ENCODE measurements at places on chromosomes 1 and 21.

DNA sequence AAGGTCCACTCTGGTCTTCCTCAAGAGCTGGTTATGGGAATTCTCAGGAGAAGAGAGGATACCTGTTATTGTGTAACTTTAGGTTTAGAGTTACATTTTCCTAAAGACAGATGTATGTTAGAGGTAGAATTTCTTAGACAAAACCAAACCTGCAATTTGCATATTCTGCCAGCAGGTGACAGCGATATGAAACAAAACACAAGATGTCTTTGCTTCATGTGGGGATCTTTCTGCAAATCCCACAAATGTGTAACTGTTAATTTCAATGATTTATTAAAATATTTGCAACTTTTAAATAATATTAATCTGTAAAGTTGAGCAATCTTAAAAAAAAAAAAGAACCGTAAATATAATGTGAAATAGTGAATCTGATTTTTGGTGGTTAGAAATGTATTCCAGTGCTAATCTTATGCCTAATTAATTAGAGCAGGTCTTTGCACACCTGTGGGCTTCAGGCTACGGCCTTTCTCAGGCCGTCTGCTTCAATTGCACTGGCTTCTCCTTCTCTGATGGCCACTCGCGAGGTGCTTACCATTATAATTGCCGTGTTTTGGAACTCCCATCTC is 33.4 kb downstream of the FAM78B start:
- peak; percentile 37 for DNase-seq

- peak; percentile 5 for DNase-seq
Observed at GRCh38 chr1:82517586-82517985, 716.9 kb downstream of the ADGRL2 start.

DNA sequence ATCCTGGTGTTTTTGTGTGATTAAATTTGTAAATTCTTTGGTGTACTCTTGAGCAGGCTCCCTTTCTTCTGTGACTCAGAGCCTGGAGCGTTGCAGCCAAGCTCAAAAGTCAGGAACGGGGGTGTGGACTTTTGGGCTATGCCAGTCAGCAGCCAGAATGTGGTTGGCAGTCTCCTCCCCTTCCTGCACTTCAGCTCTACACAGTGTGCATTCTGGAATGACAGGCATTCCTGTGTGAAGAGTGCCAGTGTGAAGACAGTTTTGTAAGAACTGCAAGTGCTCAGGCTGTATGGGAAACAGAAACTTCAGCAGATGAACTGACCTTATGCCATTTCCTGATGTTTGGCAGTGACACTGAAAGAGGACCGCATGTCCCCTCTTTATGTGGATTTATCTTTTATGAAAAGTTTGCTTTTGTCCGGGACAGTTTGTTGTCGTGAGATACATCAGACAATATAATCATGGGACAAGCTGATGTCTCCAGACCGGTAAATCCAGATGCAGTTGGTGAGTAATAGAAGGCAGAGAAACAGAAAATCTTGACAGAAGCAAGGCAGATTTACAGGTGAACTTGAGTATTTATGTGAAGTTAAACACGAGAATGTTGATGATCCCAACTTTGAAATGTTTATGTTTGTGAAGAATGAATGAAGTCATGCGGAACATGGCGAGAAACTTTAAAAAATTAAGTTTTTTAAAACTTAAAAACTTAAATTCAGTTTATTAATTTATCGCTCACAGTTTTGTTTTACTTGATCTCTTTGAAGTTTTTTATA is 67.7 kb upstream of the RCC1 start:
- DNase-seq: peak; percentile 97

DNA sequence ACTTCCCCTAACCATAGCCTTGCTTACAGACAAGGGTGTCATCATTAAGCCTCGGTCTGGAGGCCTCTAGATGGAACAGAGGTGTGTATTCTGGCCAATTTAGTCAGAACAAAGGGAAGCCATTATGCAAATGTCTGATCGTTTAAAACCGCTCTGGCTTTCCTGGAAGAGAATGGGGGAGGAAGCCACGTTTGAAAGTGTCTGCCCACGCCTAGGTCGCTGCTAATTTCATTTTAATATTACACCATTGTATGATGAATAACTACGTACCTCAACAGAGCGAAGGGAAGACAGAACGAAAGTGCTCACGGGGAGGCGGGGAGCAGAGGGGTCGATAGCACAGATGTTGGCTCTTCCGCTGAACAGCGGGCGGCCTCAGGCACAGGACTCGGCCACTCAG is 41.1 kb upstream of the CSF3R start:
- no peak for DNase-seq

- no peak for DNase-seq
Observed at GRCh38 chr1:168871531-168871930, 142.5 kb upstream of the DPT start.

DNA sequence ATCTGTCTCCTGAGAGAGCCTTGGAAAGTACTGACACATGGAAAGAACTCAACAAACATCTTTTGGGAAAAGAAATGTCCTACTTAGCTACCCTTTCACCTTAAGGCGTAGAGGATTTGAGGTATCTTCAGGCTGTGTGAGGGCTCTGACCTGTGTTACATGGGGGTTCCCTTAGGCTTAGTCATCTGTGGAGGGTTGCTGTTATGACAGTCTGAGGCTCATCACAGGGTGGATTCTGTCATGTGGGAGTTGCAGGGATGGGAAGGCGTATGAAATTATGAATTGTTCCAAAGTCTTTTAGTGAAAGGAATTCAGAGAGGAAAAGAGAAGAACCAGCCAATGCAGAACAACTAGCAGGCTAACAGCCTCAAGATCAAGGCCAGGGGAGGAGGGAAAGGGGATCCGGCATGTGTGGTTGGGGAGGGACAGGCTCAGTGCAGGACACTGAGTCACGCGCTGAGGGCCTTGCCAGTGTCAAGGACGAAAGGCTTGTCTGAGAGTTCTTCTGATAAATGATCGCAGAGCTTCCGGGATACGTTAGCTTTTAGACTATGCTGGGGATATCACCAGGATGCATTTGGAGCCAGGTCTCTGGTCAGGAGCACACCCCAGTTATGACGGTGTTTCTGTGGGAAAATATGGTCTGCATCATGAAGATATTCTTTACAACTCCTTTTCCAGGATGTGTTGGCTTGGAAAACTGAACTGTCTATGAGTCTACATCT is 24.6 kb upstream of the PLA2G2C start:
- no peak for DNase-seq

DNA sequence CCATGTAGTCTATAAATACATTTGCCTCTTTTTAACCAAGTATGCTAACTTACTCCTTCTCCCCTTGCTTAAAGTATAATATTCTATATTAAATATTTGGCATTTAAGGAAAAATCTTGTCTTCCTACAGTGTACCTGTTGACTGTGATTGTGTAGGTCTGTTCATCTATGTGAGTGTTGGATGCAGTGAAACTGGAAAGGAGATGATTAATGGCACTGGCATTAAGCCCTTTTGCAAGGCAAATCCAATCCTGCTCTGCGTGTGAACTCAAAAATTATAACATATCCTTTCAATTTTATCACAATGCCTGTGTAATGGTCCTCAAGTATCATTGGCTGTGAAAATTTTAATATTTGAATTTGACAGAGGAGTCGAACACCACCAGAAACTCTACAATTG is 565.0 kb downstream of the KCNT2 start:
- DNase-seq: no peak

GRCh38 chr1:116986421-116987255 is 14.9 kb upstream of the CD101 start:
- DNase-seq: no peak

GRCh38 chr1:109466125-109466451 is 258 bp upstream of the SYPL2 start:
- no peak for DNase-seq

- peak; percentile 85 for DNase-seq
Observed at GRCh38 chr1:77540501-77541161, 141.8 kb downstream of the ZZZ3 start.

DNA sequence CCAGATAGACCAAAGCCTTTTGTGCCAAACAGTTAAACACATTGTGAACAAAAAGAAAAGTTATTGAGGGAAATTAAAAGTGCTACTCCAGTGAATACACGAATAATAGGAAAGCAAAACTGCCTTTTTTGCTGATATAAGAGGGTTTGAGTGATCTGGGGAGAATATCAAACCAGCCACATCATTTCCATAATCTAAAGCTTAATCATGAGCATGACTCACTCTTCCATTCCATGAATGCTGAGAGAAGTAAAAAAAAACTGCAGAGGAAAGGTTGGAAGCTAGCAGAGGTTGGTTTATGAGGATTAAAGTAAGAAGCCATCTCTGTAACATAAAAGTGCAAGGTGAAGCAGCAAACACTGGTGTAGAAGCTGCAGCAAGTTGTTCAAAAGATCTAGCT is 350.6 kb upstream of the NCAM2 start:
- DNase-seq: peak; percentile 82

DNA sequence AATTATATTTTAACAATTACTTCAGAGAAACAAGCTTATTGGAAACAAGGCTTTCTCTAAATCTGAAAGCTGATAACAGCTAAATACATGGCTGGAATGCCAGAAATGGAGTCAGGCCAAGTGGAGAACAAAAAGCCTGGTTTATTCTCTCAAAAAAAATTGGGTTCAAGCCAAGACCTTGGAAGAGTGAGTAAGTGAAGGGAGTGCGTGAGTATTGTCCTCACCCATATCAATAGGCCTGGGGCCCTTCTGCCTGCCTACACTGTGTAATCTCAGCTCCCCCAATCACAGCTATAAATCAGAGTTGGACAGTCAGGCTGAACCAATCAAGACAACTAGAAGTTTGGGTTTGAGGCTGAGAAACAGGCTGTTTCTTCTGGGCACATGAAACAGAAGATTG is 7.4 kb downstream of the KYAT3 start:
- peak; percentile 84 for DNase-seq

GRCh38 chr21:46161633-46162592 is 6.5 kb upstream of the FTCD start:
- DNase-seq: no peak

GRCh38 chr1:209768354-209768774 is 12.5 kb downstream of the TRAF3IP3 start:
- DNase-seq: no peak

- no peak for DNase-seq
Observed at GRCh38 chr21:46051821-46052675, 45.9 kb upstream of the COL6A2 start.

- no peak for DNase-seq
Observed at GRCh38 chr1:225849925-225850324, 32.3 kb downstream of the TMEM63A start.

DNA sequence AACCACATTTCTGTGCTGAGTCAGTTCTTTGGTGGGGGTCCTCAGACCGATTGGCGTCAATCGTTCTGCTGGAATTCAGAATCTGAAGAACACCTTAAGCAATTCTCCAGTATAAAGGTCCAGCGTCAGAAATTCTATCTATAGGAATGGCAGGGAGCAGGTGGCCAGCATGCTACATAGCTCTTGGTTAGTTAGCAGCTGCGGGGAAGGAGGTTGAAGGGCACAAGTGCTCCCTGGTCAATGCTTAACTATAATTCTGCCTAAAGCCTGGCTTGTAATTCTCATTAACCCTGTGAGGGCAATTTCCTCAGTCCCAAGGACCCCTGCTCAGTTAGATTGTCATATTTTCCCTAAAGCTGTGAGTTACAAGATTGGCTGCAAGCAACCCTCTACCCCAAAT is 54.3 kb upstream of the GALNT2 start:
- no peak for DNase-seq

DNA sequence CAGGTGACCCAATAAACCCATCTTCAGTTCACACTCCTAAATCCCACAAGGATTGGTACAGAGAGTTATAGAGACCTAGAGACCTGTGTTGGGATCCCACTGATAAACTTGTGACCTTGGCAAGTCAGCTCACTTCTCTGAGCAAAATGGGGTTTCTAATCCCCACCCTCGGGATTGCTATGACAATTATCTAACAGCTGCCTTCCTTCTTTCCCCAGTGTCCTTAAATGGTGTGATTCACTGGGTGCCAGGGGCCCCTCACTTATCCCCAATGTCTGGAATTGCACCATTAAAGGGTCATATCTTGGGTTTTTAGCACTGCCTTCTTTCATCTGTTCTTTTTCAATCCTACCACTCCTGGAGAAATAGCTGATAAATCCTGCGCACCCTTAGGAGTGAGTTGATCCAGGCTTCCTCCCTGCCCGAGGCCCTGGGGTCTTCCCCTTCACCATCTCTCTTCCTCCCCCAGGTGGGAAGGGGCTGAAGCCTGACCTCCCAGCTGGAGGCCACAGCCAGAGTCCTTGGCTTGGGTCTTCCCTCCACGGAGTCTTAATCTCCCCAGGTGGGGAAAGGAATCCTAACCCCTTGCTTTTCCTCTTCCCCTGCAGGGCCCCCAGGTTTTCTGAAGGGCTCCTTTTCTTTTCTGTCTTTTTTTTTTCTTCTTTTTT is 39.7 kb downstream of the LACTBL1 start:
- no peak for DNase-seq

DNA sequence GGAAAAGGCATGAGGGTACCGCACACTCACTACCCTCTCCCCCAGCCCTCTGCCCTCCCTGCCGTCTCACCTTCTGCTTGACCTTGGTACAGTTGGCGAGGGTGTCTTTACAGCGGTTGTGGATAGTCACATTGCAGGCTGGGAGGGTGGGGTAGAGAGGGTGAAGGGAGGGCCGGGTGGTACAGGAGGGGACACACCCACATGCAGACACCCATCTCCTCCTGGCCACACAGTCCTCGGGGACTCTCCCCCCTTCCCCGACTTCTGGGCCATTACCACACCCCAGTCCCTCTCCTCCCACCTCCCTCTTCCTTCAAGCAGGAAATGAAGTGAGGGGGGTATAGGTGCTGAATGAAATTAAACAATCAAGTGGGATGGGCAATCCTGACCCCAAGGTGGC is 11.6 kb downstream of the ARHGEF2 start:
- no peak for DNase-seq

DNA sequence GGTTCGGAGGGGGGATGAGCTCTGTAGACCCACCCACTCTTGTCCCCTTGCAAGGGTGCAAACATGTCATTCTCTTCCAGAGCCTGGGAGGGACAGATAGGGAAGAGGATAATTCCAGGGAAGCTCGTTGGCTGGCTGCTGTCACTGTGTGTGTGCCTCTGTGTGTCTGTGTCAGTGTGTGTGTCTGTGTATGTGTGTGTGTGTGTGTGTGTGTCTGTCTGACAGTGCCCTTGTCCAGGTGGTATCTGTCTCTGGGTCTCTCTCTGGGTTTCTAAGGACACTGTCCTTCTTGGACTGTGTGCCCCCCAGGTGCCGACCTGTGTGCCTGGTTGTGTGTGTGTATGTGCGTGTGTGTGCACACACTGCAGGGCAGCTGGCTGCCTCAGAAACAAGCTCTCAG is 90.5 kb downstream of the ACTL8 start:
- no peak for DNase-seq

DNA sequence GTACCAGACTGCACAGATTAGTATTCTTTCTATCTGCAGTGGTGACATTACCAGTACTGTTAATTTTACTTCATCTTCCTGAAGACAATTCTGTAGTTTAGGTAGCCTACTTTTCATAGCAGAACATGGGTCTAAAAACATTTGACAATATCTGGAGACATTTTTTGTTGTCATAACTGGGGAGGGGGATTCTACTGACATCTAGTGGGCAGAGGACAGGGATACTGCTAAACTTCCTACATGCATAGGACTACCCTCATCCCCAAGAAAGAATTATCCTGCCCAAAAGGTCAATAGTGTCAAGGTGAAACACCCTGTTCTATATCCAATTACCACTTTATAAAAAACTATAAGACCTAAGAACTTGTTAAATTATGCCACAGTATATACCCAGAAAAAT is 3.4 kb upstream of the ARHGAP29 start:
- DNase-seq: peak; percentile 35

Measured in HT1080 (cell line).